ENCODE measurements at places on chromosomes 6 and 20. TPM values are rescaled to one million over a fixed set of nuclear protein-coding genes. Genes with fewer than 3 reads are reported as not detected.

The RIPOR3 gene
- 0.35 TPM for total RNA-seq

The TFAP2A gene
- total RNA-seq, result not detected

The PPP1R11 gene
- 32.0 TPM for total RNA-seq

The PGK2 gene
- not detected for total RNA-seq

The MUCL3 gene
- total RNA-seq, result not detected

The PRR18 gene
- not detected for total RNA-seq

The C4A gene
- total RNA-seq, result 5.0 TPM

The BCAS4 gene
- 18.8 TPM for total RNA-seq

The RNF217 gene
- total RNA-seq, result 9.0 TPM

The TAB2 gene
- total RNA-seq, result 22.3 TPM

The ULBP3 gene
- 10.7 TPM for total RNA-seq

The CDC40 gene
- 20.7 TPM for total RNA-seq

The AVP gene
- total RNA-seq, result not detected

The ENPP4 gene
- not detected for total RNA-seq

The KCNB1 gene
- not detected for total RNA-seq
